Fibroblast of skin of right biceps (primary cell): ENCODE measurements at places on chromosomes 4 and X.
A peak's percentile ranks its signal among the peaks of the same experiment; 100 is the strongest.

DNA sequence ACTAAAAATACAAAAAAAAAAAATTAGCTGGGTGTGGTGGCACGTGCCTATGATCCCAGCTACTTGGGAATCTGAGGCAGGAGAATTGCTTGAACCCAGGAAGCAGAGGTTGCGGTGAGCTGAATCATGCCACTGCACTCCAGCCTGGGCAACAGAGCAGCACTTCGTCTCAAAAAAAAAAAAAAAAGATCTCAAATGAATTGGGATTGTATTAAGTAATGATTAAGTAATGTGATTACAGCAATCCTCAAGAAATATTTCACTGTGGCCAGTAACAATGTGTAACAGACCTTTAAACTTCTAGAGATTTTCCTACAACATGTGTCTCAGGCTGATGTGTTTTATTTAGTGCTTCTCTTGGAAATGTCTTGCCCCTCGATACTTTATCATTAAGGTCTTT is 46.8 kb downstream of the PKD2 start:
- no peak for DNase-seq

GRCh38 chrX:17425136-17425535 is 50.1 kb downstream of the NHS start:
- DNase-seq, result no peak

- DNase-seq, result no peak
Measured at GRCh38 chrX:254630-255215, 26.5 kb upstream of the PLCXD1 start.

- DNase-seq, result no peak
Measured at GRCh38 chr4:111108153-111108552, 485.3 kb upstream of the PITX2 start.

- DNase-seq, result peak; percentile 50
Measured at GRCh38 chr4:577499-578450, 1.7 kb upstream of the TMEM271 start.

GRCh38 chr4:122744229-122744628 is 11.7 kb downstream of the BBS12 start:
- peak; percentile 78 for DNase-seq

- DNase-seq, result peak; percentile 86
Measured at GRCh38 chr4:83618431-83618830, 82.5 kb downstream of the GPAT3 start.

DNA sequence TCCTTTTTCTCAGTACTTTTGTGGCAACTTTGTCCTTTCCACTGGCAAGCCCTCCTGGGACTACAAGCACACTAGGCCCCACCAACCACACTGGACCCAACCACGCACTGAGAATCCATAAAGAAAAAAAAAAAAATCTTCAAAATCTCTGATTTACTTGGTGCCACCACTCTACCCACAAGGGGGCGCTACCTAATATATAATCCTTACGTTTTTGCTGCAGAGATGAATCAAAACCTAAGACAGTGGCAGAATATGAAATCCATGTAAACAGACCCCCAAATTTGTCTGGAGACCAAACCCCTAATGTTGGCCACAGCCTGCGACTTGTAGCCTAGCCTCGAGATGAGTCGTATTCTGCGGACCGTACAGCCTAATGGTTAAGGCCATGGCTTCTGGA is 63.5 kb upstream of the ARHGAP36 start:
- peak; percentile 5 for DNase-seq
